Mesenchymal stem cell (in vitro differentiated cells and primary cell): ENCODE measurements at places on chromosomes 11 and 22.

DNA sequence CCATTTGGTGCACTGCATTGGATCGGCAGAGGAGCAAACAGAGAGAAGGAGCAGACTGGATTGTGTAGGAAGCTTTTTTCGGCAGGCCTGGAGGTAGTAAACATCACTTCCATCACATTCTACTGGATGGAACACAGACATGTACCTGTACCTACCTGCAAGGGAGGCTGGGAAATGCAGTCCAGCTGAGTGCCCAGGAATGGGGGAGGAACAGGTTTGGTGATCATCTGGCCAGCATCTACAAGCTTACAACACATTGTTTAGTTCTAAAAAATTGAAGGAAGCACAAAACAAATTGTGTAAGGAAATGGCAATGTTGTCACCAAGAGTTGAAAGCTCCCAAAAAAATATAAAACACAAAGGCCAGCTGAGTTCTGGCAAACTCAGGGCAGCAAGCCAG, 19.1 kb downstream of the SMIM38 start:
- no peak for DNase-seq

- DNase-seq = no peak
Measured at GRCh38 chr11:11444804-11445131, 91.7 kb upstream of the CSNK2A3 start.

DNA sequence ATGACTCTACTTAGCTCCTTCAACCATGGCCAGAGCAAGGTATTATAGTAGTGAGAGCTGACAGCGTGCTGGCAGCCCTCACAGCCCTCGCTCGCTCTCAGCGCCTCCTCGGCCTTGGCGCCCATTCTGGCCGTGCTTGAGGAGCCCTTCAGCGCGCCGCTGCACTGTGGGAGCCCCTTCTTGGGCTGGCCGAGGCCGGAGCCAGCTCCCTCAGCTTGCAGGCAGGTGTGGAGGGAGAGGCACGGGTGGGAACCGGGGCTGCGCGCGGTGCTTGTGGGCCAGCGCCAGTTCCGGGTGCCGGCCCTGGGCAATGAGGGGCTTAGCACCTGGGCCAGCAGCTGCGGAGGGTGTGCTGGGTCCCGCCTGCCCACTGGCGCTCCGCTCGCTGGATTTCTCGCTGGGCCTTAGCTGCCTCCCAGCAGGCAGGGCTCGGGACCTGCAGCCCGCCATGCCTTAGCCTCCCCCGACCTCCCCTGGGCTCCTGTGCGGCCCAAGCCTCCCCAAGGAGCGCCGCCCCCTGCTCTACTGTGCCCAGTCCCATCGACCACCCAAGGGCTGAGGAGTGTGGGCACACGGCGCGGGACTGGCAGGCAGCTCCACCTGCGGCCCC, 63.1 kb downstream of the SPATA19 start:
- DNase-seq = no peak

- no peak for DNase-seq
Measured at GRCh38 chr11:74866557-74866956, 82.3 kb downstream of the XRRA1 start.

DNA sequence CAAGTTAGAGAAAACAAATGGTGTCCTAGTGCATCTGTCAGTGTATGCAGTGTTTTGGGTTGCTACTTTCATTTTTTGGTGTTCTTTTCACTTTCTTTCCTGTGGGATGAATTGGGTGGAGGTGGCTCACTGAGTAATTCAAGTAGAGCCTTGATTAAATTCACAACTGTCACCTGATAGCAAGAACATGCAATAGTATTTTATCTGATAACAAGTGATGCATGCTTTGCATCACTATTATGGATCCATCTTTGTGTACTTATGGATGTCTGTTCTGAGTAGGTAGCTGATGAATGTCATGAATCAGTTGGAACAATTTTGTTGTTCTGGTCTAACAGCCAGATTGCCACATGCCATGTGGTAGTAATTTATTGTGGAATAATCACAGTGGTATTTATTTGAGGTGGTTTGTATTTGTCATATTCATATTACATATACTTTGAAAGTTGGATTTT, 87.5 kb downstream of the DDX10 start:
- DNase-seq = no peak

- DNase-seq = peak; percentile 99
Measured at GRCh38 chr22:30196141-30196879, 50.2 kb downstream of the LIF start.

GRCh38 chr22:49139492-49140151, 688.1 kb downstream of the BRD1 start:
- DNase-seq = no peak

DNA sequence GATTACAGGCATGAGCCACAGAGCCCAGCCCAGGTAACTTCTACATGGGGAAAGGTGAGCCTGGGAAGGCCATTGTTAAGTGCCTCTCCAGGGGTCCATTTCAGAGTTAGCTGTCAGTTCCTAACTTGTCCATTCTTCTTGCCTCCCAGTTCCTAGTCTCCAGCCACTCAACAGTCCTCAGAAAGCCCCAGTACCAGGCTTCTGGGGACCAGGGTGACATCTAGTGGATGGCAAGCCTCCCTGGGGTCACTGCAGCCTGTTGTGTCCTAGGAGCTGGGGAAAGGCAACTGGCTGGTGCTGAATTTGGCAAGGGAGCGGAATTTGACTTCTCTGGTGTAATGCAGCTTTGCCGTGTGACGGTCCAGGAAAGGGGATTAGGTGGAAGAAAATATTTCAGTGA, 2.1 kb downstream of the LGALS12 start:
- no peak for DNase-seq

DNA sequence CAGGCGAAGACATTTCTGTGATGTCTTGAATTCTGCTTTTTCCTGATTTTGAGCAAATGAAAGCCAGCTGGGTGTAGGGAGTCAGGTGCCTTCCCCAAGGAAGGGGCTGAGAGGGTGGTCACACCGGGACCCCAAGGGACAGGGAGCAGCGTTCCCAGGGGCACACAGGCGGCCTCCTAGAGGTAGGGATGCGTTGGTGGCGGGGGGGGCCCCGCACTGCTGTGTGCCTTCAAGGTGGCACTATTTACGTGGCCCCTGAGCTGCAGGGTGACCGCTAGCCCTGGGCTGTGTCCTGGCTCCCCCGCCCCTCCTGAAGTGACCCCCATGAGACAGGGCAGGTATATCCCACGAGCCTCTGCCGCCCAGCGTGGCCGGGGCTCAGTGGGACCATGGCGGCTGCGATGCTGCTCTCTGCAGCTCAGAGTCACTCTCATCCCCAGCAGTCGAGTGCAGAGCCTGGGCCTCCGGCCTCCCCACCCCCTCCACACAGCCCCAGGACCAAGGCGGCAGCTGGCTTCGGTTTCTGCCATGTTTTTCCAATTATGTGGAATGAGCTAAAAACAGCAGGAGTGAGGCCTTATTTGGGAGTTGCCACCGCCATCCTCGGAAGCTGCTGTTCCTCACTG, 60.9 kb downstream of the LRP5 start:
- DNase-seq = peak; percentile 53

DNA sequence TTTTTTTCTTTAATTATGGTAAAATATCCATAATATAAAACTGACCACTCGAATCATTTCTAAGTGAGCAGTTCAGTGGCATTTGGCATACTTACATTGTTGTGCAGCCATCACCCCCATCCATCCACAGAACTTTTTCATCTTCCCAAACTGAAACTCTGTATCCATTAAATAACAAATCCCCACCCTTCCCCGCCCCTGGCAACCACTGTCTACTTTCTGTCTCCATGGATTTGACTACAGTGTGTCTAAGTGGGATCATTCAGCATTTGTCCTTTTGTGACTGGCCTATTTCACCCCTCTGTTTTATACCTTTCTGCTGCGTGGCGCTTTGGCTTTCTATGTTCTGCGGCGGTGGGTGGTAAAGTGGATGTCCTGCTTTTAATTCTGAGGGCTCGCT, 49.1 kb downstream of the RTN4R start:
- no peak for DNase-seq

GRCh38 chr11:106159836-106160235, 82.4 kb downstream of the AASDHPPT start:
- no peak for DNase-seq

DNA sequence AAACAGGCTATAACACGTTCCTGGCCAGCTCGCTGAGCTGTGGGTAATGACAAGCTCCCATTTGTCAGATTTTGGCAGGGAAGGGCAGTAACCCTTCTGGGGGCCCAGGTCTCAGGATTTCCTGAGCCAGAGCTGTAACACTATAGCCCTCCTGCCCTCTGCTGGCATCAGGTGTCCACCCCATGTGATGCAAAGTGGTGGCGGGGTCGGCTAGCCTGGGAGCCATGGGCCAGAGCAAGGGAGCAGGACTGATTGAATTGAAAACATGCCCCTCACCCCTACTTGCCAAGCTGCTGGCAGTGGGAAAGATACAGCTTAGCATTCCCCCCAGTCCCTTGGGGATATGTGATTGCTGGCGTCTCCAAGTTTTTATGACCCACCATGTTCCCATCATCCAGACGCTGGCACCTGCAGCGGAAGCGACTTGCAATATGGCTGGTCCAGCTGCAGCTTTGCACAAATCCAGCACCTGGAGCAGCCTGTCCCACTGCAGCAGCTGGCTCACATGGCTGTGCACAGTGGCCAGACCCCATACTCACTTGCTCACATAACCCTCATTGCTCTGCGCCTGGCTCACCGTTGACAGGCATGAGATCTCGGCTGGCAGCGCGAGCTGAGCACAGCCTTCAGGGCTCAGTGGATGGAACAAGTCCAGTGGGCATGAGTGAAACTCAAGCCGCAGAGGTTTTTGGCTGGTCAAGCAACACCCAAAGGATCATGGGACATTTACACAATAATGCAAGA, 1147.8 kb downstream of the JRKL start:
- DNase-seq = no peak

- peak; percentile 82 for DNase-seq
Measured at GRCh38 chr11:130448416-130449309, at the start of gene ADAMTS15. Gene ADAMTS15 (plus strand): TSS chr11:130448645. CDS start chr11:130448974, 329 bp downstream.

GRCh38 chr11:117489999-117490679, 162.5 kb downstream of the CEP164 start:
- no peak for DNase-seq

DNA sequence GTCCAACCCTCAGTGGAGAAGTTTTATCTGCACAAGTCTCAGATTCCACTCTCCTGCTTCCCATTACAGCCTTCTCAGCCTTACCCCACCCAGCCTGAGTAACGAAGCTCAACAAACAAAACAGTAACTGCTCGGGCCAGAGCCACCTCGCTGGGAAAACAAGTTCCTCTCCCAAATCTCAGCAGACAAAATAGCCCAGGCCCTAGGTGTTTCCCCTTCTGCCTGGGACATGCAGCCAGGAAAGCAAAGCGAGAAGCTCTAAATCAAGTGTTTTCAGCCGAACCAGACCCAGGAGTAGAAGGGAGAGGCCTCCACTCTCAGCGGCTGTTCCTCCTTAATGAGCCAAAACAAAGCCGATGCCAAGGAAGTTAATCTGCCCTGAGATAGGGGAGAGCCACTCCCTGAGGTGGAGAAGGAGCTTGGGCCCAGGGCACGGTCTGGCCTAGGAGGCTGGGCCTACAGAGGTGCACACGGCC, 44.0 kb downstream of the LIF start:
- peak; percentile 66 for DNase-seq

DNA sequence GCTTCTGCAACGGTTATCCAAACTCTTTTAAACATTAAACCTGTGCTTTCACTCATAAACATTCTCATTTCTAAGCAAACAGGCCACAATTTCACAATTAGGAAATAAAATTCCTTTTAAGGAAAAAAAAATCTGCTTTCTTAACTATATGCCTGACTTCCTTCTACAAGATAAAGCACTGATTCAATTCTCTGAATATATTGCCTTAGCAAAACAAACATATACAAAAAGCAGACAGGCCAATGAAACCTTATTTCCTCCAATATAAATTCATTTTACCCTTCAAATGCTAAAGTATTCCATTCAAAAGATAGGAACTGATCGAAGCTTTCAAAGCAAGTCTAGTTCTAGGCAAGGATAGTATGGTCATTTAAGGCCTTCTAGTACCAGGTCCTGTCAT, 76.7 kb downstream of the PHF21A start:
- no peak for DNase-seq

DNA sequence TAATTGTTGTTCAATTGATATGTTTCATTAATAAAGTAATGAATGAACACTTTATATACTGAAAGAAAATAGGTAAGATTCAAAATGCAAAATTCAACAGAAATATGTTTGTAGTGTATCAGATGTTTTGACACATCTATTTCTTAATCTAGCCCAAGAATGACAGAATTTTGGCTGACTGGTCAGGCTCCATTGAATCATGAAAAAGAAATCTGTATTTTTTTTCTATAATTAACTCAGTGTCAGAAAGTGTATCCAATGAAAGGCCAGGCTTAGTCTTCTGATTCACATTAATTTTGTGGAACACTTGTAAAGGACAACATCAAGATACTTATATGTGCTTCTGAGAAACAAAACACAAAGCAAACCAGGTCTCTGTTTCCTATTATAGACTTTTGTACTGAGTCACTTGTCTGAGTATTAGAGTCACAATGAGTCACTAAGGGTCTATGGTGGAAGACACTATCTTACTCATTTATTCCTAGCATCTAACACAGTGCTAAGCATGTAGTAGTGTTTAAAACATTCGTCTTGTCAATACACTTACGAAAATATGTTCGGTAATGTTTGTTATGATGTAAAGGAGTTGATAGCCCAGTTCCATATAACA, 297.7 kb upstream of the CCDC90B start:
- peak; percentile 86 for DNase-seq

- DNase-seq = peak; percentile 65
Measured at GRCh38 chr11:132844956-132845696, 687.2 kb downstream of the OPCML start.

- DNase-seq = no peak
Measured at GRCh38 chr11:123303924-123304323, 108.9 kb upstream of the CLMP start.

GRCh38 chr11:78248191-78248590, 59.5 kb downstream of the USP35 start:
- no peak for DNase-seq

DNA sequence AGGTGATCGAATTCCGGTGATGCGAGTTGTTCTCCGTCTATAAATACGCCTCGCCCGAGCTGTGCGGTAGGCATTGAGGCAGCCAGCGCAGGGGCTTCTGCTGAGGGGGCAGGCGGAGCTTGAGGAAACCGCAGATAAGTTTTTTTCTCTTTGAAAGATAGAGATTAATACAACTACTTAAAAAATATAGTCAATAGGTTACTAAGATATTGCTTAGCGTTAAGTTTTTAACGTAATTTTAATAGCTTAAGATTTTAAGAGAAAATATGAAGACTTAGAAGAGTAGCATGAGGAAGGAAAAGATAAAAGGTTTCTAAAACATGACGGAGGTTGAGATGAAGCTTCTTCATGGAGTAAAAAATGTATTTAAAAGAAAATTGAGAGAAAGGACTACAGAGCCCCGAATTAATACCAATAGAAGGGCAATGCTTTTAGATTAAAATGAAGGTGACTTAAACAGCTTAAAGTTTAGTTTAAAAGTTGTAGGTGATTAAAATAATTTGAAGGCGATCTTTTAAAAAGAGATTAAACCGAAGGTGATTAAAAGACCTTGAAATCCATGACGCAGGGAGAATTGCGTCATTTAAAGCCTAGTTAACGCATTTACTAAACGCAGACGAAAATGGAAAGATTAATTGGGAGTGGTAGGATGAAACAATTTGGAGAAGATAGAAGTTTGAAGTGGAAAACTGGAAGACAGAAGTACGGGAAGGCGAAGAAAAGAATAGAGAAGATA, at the start of gene MALAT1:
TSS of gene MALAT1 (plus strand) at position 69 of the 736 bp plus-strand sequence.
- peak; percentile 97 for DNase-seq

GRCh38 chr11:83392556-83392955, 106.4 kb upstream of the CCDC90B start:
- no peak for DNase-seq

GRCh38 chr11:3367221-3367620, 11.7 kb downstream of the ZNF195 start:
- DNase-seq = no peak

GRCh38 chr11:118227865-118228785, 3.3 kb upstream of the JAML start:
- no peak for DNase-seq

GRCh38 chr11:93652161-93652597, 9.3 kb upstream of the CEP295 start:
- peak; percentile 49 for DNase-seq
